ENCODE measurements at places on chromosomes 11 and 22. TPM values are rescaled to one million over a fixed set of nuclear protein-coding genes. Genes with fewer than 3 reads are reported as not detected.

Gene DDIAS
- 10.3 TPM for total RNA-seq

Gene CCDC87
- not detected for total RNA-seq

Gene OR8G1
- total RNA-seq = not detected

Gene RAB1B
- 290 TPM for total RNA-seq

Gene SNX19
- 68.9 TPM for total RNA-seq

Gene ISX
- total RNA-seq = not detected

Gene TAGLN
- total RNA-seq = 717 TPM

Gene SLC25A1
- 118 TPM for total RNA-seq

- no peak overlapping the region for H3K4me3 ChIP-seq
- H3K36me3 ChIP-seq = no peaks in the 10 kb centered on the region
- DNase-seq = no peak
- H3K27ac ChIP-seq = no peak overlapping the region
Observed at GRCh38 chr11:31824332-31824878, 13.3 kb upstream of the PAX6 start.

DNA sequence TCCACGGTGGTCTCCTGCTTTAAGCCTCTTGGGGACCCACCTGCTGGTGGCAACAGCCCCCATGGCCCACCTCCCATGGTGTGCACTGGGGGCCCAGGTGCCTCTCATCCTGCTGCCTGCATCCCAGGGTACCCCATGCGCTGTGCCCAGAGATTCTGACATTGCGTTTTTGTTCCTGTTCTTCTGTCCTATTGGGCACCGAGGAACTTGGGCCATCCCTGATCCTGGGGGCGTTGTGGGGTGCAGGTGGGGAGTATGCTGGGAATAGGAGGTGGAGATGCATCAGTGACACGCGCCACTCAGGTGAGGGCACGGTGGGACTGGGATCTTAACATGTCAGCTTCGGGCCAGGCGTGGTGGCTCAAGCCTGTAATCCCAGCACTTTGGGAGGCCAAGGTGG is 12.4 kb upstream of the NAP1L4 start:
- no peak overlapping the region for H3K27ac ChIP-seq
- peaks cover 16% of the 10 kb centered on the region for H3K4me1 ChIP-seq
- no peaks in the 10 kb centered on the region for H3K27me3 ChIP-seq
- no peak overlapping the region for H3K4me3 ChIP-seq
- peaks cover 88% of the 10 kb centered on the region for H3K36me3 ChIP-seq

GRCh38 chr11:83695046-83695445 is 408.9 kb upstream of the CCDC90B start:
- H3K4me3 ChIP-seq = no peak overlapping the region
- no peak overlapping the region for H3K27ac ChIP-seq
- no peaks in the 10 kb centered on the region for H3K27me3 ChIP-seq

DNA sequence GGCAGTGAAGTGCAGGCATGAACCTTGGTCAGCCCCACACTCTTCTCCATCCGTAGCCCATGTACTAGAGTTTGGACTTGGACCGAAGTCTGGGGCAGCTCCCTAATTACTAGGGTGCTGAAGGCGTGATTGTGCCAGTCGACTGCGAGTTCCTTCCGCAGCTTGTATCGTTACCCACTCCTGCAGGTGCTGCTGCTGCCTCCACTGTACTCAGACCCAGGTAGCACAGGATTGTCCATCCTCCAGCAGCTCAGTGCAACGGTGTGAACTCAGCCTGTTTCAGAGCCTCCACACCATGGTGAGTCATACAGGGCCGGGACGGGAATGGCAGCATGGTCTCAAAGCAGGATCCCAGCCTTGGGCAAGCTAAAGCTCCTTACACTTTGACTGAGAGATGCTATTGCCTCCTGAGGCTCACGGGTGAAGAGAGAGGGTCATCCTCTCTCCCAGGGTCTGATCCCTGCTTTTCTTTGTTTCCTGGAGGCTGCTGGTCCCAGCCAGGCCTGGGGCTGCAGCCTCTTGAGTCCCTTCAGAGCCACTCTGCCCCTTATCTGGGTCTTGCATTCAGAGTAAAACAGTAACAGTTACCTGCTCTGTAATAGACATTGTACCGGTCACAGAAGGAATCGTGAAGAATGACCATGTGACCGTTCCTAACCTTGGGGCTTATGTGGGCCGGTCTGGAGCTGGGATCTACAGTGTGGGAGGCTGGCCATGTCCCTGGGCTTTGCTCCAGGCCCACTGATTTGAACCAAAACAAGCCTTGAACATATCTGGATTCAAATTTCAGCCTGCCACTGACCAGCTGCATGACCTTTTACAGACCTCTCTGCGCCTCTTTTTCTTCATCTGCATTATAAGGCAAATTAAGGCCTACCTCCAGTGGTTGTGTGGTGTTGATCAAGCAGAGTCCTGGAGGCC is 1.7 kb downstream of the TKFC start:
- no peaks in the 10 kb centered on the region for H3K27me3 ChIP-seq
- H3K4me1 ChIP-seq = peaks cover 25% of the 10 kb centered on the region
- DNase-seq = no peak

- H3K4me3 ChIP-seq = no peak overlapping the region
- peaks cover 26% of the 10 kb centered on the region for H3K4me1 ChIP-seq
- no peaks in the 10 kb centered on the region for H3K27me3 ChIP-seq
- H3K36me3 ChIP-seq = no peaks in the 10 kb centered on the region
Observed at GRCh38 chr11:63933459-63933858, 5.3 kb upstream of the NAA40 start.

GRCh38 chr22:29055192-29055830 is 6.3 kb downstream of the C22orf31 start:
- no peak overlapping the region for H3K27ac ChIP-seq
- DNase-seq = no peak
- H3K4me3 ChIP-seq = no peak overlapping the region

DNA sequence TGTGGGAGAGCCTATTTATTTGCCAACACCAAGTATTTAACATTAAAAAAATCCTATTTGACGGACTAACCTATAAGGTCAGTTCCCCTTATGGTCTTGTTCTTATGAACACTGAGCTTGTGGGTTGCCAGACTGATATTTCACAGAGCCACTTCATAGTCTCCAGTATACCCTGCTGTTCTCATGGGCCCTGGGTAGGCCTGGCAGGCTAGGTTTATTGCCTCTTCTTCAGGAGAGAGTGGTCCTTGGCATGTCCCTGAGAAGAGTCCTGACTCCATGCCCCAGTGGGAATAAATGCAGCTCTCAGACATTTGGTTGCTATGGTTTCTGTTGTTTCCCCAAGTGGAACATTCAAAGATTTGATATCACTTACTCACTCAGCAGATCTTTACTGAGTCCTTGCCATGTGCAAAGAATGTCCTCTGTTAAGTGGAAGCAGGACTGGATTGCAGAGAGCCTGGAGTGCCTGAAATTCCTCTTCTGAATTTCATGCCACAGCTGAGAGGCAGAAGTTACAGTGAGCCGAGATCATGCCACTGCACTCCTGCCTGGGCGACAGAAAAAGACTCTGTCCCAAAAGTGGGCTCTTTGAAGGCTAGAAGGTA is 15.7 kb downstream of the SLC5A1 start:
- no peak overlapping the region for H3K4me3 ChIP-seq
- no peaks in the 10 kb centered on the region for H3K4me1 ChIP-seq
- H3K36me3 ChIP-seq = no peaks in the 10 kb centered on the region
- DNase-seq = no peak
- peaks cover under 1% of the 10 kb centered on the region for H3K27me3 ChIP-seq
- H3K27ac ChIP-seq = no peak overlapping the region

GRCh38 chr11:9160166-9160565 is 68.8 kb upstream of the SCUBE2 start:
- no peaks in the 10 kb centered on the region for H3K27me3 ChIP-seq
- H3K36me3 ChIP-seq = peaks cover 4% of the 10 kb centered on the region
- no peaks in the 10 kb centered on the region for H3K4me1 ChIP-seq
- H3K27ac ChIP-seq = no peak overlapping the region

- no peaks in the 10 kb centered on the region for H3K4me1 ChIP-seq
- no peak for DNase-seq
- no peak overlapping the region for H3K4me3 ChIP-seq
- no peaks in the 10 kb centered on the region for H3K36me3 ChIP-seq
- no peak overlapping the region for H3K27ac ChIP-seq
Observed at GRCh38 chr11:9077164-9077563, 14.2 kb downstream of the SCUBE2 start.

DNA sequence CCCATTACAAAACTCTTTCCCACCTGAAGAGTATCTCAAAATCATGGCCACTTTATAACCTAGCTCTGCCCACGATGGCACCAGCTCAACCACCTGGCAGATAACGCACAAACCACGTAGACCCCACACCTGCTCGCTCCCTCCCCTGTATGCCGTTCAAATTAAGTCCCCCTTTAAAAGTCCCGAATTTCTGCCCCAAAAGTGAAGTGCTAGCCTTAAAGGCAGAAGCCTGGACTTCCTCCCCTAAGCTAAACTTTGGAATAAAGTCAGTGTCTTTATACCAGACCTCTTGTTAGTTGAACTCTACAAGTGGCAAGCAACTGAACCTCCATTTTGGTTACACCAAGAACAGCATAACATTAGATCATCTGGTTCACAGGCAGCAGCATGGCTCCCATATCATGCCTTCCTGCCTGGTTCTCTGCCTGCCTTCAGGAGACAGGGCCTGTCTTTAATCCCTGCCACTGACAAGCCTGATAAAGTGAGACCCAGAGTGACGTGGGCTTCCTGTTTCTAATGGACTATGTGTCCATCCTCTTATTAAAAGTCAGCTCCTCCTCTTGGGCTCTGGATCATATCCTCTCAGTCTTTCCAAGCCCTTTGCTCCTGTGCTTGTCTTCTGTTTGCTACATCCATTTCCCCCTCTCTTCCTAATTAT is 32.6 kb upstream of the NNMT start:
- no peak overlapping the region for H3K4me3 ChIP-seq
- DNase-seq = no peak
- no peak overlapping the region for H3K27ac ChIP-seq
- H3K4me1 ChIP-seq = no peaks in the 10 kb centered on the region
- H3K36me3 ChIP-seq = no peaks in the 10 kb centered on the region
- peaks cover 12% of the 10 kb centered on the region for H3K27me3 ChIP-seq

DNA sequence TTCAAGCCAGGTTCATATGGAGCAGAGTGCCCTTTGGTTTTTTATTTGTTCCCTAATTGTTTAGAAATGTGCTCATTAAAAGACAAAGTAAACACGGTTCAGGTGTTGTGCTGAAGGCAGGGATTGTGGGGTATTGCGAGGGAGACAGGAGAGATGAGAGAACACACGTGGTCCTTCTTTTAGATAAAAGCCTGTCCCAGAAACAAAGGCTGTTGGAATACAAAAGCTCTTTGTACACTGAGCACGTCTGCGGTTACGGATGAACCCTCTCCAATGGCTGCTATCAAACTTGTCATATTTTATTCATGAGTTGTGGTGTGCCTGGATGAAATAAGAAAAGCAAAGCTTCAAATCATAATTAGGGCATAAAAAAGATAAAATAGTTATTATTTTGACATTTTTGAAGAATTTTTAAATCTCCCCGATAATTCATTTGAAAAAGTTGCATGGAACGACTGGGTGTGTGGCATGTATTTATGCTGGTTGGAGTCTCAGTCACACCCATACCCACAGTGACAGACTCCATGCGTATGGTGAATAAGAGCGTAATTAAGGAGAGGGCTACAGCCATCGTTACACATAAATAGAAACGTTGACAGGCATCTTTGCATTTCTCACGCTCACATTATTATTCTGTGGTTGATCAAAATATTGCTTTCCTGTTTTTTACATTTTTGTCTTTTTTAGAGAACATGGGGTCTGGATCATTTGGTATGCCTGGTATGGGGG is 92.9 kb downstream of the NELL1 start:
- no peaks in the 10 kb centered on the region for H3K4me1 ChIP-seq
- DNase-seq = no peak
- no peaks in the 10 kb centered on the region for H3K36me3 ChIP-seq
- H3K27ac ChIP-seq = no peak overlapping the region
- no peaks in the 10 kb centered on the region for H3K27me3 ChIP-seq

- no peak for DNase-seq
- peaks cover 8% of the 10 kb centered on the region for H3K4me1 ChIP-seq
- H3K27ac ChIP-seq = no peak overlapping the region
- H3K27me3 ChIP-seq = no peaks in the 10 kb centered on the region
Observed at GRCh38 chr11:106086135-106086534, 8.7 kb downstream of the AASDHPPT start.

Measured in SJSA1 (cell line).